AG04450 (cell line): ENCODE measurements at places on chromosomes 2 and 18. TPM values are rescaled to one million over a fixed set of nuclear protein-coding genes. Genes with fewer than 3 reads are reported as not detected.

- DNase-seq: no peak
Measured at GRCh38 chr2:189657867-189658266, 3.4 kb upstream of the ASNSD1 start.

DNA sequence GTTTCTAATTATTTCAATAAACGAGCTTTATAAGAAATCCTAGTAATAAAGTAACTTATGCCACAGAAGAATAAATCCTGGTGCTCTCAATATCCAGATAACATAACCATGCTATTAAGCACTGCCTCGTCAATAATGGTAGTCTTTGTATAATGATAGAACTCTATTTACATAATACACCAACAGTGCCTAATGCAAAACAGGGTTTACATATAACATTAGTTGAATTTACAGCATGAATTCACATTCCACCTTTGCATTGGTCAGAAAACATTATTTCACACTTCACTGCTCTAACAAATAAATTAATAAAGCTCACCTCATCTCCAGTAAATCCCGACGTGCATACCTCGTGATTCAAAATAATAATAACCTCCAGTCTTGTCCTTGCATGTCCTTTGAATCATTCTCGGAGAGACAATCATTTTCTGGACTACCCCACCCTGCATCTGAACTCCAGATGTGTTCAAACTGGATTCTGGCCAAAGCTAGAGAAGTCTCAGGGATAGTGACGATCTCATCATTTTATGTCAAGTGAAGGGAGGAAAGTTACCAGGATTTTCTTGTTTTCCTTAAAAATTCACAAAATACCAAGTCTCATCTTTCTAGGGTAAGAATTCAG is 189.2 kb downstream of the NCKAP5 start:
- DNase-seq: no peak

DNA sequence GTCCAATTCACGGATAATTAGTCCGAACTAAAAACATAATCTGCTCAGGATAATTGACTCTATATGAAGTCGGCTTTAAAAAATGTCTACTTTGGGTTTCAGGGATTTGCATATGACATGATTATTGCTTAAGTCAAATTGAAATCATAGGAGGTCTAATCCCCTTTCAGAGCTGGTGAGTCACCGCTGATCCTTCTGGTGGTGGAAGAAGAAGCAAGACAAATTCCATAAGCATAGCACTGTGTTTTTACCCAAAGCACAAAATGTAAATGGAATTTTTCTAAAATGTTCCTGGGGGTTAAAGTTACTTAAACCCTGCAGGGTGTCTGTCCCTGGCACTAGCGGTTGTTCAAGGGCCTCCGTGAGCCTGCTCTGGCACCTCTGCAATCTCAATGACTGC is 460.2 kb downstream of the LRATD1 start:
- DNase-seq: no peak

DNA sequence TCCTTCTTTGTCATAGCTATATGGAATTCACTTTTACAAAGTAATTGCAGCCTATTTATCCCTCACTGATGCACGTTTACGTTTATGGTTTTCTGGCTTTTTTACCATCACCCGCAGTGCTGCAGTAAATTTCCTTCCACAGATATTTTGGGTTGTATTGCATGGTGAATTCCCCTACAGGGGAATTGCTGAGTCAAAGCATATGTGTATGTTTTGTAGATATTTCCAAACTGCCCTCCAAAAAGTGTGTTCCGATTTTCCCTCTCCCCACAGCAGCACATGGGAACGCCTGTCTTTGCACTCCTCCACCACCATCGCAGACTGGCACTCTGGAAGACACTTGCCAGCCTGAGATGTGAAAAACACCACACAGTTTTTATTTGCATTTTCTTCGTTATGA is 80.6 kb upstream of the UXS1 start:
- DNase-seq: no peak

GRCh38 chr2:224293976-224294375 is 107.9 kb downstream of the FAM124B start:
- DNase-seq: no peak

DNA sequence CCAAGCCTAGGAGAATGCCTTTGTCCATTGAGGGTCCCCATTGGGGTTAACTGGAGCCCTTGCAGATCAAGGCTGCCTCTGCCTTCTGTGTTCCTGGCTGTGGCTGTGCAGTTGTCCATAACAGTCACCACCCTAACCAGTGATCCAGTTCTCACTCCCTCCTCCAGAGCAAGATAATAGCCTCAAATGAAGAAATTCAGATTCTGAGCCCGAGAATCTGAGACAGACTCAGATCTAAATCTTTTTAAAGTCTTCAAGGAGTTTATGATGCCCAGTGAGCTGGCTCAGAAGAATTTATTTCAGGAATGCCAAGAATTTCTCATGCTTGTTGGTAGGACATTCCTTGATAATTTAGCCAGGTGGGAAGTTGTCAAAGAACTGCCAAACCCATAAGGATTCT is 44.3 kb upstream of the RAB6C start:
- DNase-seq: no peak

DNA sequence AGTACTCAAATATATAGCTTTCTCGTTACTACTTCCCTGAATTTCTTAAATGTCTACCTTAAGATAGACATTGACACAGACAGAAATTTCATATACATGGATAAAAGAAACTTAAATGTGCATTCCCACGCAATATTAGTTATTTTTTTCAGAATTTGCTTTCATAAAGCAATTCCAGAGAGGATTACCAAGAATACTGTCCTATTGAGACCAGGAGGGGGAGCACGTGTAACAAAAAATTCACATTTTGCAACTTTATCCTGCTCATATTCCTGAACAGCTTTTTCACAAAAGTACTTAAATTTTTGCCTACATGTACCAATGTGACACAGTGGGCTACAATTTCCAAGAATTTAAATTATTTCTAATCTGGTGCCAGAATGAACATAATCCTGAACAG is 30.7 kb upstream of the ERCC3 start:
- DNase-seq: peak; percentile 34

VWC2L gene
- 0.04 TPM in 1 of 2 replicates, not detected in the other for polyA plus RNA-seq

TDRD15 gene
- not detected in 2 replicates for polyA plus RNA-seq

ATP6V1C2 gene
- polyA plus RNA-seq: 0.12 and 0.14 TPM in 2 replicates

SEC11C gene
- polyA plus RNA-seq: 13.9 and 19.7 TPM in 2 replicates
